ENCODE measurements at places on chromosomes 1 and 21. TPM values are rescaled to one million over a fixed set of nuclear protein-coding genes. Genes with fewer than 3 reads are reported as not detected.

DNA sequence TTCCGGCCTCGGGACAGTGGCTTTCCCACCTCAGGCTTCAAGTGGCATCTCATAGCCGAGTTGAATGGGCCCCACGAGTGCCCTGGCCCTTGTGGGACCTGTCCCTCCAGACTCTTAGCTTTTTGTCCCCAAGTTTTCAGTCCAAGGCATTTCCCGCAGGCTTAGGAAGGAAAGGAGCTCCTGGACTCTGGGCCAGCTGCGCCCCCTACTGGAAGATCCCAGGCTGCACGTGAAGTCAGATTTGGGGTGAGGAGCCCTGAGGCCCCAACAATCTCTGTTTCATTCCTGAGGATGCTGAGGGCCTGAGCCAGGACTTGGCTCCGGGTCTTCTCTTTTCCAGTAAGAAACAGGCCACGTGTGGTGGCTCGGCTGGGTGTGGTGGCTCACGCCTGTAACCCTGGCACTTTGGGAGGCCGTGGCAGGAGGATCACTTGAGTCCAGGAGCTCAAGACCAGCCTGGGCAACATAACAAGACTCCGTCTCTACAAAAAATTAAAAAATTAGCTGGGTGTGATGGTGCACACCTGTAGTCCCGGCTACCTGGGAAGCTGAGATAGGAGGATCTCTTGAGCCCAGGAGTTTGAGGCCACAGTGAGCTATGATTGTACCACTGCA is 67.4 kb downstream of the ARHGEF10L start:
- H3K36me3 ChIP-seq, result peaks cover 3% of the 10 kb centered on the region
- H3K27ac ChIP-seq, result no peak overlapping the region
- H3K4me1 ChIP-seq, result peaks cover 6% of the 10 kb centered on the region
- peaks cover 10% of the 10 kb centered on the region for H3K27me3 ChIP-seq

GRCh38 chr1:10429868-10430215 is 391 bp upstream of the CENPS start:
- no peaks in the 10 kb centered on the region for H3K36me3 ChIP-seq
- H3K4me3 ChIP-seq, result peak overlapping the region; percentile 87
- H3K4me1 ChIP-seq, result peaks cover 26% of the 10 kb centered on the region
- H3K27ac ChIP-seq, result peak overlapping the region; percentile 74
- no peaks in the 10 kb centered on the region for H3K27me3 ChIP-seq

GRCh38 chr1:22778862-22779520 is 68.4 kb downstream of the EPHB2 start:
- H3K36me3 ChIP-seq, result no peaks in the 10 kb centered on the region
- no peak overlapping the region for H3K4me3 ChIP-seq
- H3K27me3 ChIP-seq, result peaks cover 36% of the 10 kb centered on the region
- H3K4me1 ChIP-seq, result peaks cover 12% of the 10 kb centered on the region
- no peak overlapping the region for H3K27ac ChIP-seq
- peak; percentile 81 for DNase-seq

DNA sequence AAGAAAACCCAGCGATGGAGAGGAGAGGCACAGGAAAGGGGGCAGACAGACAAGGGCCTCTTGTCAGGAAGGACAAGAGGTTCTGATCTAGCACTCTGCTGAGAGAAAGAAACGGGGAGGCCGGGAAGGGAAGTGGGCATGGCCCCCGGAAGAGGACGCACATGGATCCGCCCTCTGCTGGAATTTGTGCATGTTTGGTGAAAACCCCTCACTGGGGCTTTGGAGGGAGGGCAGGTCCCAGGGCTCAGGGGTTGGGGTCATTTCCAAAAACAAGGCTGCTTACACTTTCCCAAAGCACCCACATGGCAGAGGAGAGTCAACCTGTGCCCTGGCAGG is 32.4 kb upstream of the ECE1 start:
- no peaks in the 10 kb centered on the region for H3K27me3 ChIP-seq
- no peak overlapping the region for H3K4me3 ChIP-seq
- H3K4me1 ChIP-seq, result peaks cover 57% of the 10 kb centered on the region
- no peak for DNase-seq

- no peaks in the 10 kb centered on the region for H3K27me3 ChIP-seq
- H3K36me3 ChIP-seq, result peaks cover 63% of the 10 kb centered on the region
- peaks cover 65% of the 10 kb centered on the region for H3K4me1 ChIP-seq
- DNase-seq, result no peak
- no peak overlapping the region for H3K4me3 ChIP-seq
Observed at GRCh38 chr21:34800797-34801518, 132.2 kb downstream of the CLIC6 start.

DNA sequence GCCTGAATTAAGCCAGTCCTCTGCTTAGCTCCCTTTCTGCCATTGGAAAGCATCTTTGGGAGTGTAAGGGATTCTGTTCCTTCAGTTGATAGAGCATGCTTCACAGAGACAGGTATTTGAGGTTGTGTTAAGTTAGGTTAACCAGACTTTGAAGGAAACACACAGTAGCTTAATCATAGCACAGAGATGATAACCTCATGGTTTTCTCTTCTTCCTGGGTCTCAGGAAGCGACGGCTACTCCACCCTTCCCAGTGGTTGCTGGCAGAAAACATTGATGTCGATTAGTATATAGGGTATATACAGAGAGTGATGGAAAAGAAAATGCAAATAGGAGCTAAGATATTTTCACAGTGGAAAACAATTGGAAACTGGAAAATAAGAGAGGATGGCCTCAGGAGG is 42.0 kb downstream of the S1PR1 start:
- H3K27me3 ChIP-seq, result peaks cover 3% of the 10 kb centered on the region
- H3K27ac ChIP-seq, result no peak overlapping the region
- no peak overlapping the region for H3K4me3 ChIP-seq

- H3K27me3 ChIP-seq, result no peaks in the 10 kb centered on the region
- no peak for DNase-seq
- no peak overlapping the region for H3K4me3 ChIP-seq
Observed at GRCh38 chr1:245469734-245470133, 314.9 kb downstream of the KIF26B start.

The RGS18 gene
- polyA plus RNA-seq, result 4.3 TPM

The MCOLN2 gene
- 3.7 TPM for polyA plus RNA-seq

The LCE1B gene
- not detected for polyA plus RNA-seq

DNA sequence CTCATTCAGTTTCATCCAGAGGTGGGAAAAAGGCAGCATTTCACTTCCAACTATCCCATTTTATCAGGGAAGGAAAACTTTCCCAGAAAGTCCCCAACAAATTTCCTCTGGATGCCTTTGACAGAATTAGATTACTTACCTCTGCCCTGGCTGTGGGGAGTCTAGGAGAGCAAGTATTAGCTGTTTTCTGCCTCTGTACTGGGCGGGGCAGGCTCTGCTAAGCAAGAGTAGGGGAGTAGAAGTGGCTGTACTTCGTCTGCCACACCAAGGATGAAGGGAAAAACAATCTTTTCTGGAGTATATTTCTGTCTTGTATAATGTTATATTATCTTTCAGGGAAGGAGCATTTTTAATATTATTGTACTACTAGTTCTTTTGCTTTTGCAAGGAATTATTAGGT is 78.5 kb downstream of the FNBP1L start:
- H3K27ac ChIP-seq, result no peak overlapping the region
- no peak for DNase-seq
- no peaks in the 10 kb centered on the region for H3K27me3 ChIP-seq
- H3K4me3 ChIP-seq, result no peak overlapping the region
- H3K4me1 ChIP-seq, result no peaks in the 10 kb centered on the region
- H3K36me3 ChIP-seq, result no peaks in the 10 kb centered on the region

DNA sequence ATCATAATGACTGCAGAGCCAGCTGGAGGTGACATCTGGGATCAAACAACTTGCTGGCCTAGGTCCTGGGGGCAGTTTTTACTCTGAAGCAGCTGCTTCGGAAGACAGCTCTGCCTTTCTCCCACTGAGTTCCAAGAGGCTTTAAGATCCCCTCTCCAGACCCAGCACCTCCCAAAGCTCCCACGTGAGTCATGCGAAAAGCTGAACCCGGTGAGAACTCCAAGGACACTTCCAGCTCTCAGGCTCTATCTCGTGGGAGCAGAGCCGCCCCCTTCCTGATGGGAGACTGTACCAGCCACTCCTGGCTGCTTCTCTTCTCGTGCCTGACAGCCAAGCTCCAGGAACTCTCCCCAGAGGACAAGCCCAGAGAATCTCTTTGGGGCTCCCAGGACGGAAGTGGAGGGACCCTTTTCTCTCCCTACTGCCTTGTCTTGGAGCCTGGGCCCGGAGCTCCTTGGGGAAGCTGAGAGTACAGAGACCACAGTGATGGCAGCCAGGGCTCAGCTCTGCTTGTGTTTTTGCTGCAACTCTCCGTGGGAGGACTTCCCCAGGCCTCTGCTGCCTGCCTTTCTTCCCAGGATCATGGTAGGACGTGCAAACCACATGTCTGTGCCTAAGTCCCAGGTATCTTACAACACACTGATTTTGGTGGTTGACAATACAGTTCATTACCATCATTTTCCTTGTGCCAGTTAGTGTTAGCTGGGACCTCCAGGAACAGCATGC is 40.6 kb downstream of the STUM start:
- H3K4me3 ChIP-seq, result no peak overlapping the region
- no peak for DNase-seq
- H3K4me1 ChIP-seq, result no peaks in the 10 kb centered on the region
- no peak overlapping the region for H3K27ac ChIP-seq
